ENCODE measurements at places on chromosomes 4 and X.

GRCh38 chr4:1943928-1944327 is 64.8 kb downstream of the NELFA start:
- no peak for DNase-seq

GRCh38 chr4:153465615-153466080 is 512 bp upstream of the TMEM131L start:
- peak; percentile 31 for DNase-seq

DNA sequence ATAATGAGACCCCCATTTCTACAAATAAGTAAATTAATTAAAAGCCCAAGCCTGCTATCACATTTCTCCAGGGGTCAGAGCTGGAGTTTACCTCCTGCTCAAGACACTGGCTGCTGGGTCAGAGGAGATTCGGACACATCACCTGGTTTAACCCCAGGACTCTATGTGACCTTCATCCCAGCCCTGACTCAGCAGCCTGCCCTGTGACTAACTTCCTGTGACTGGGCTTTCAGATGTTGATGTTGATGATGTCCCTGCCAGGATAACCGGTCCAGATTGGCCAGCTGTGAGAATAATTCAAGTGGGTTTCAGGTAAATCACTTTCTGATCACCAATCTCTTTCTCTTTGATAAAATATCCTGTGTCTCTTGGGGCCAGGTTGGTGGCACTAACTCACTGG is 102.4 kb upstream of the MAML3 start:
- DNase-seq, result peak; percentile 39

GRCh38 chrX:9204560-9204959 is 170.6 kb upstream of the FAM9B start:
- DNase-seq, result peak; percentile 56

DNA sequence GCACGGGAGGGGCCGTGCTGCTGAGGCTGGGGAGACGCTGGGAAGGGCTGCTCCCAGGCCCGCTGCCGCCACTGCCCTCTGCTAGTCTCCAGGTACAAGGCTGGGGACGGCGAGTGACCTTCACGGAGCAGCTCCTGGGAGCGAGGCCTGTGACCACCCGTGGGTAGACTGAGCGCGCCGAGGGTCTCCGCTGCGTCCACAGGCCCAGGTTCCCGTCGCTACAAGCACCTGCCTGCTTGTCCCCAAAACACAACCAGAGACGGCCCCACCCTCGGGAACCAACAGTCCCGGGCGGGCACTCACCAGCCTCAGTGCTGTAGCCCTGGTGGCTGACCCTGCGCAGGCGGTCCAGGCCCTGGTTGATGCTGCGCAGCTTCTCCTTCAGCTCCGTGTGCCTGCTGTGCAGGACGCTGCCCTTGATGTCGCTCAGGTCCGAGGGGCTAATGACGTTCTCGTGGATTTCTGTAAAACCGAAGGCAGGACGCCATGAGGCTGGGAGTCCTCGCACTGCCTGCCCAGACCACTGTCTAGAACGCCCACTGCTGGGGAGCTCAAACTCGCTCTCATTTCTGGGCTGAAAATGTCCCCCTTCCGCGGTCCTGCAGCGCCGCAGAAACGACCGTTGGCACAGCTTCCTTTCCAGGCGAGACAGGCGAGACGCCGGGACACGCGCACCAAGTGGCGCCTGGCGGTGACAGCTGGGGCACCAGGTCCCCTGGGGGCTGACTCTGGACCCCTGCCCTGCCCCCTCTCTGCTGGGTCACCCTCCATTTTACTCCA is 14.3 kb downstream of the LRPAP1 start:
- no peak for DNase-seq

DNA sequence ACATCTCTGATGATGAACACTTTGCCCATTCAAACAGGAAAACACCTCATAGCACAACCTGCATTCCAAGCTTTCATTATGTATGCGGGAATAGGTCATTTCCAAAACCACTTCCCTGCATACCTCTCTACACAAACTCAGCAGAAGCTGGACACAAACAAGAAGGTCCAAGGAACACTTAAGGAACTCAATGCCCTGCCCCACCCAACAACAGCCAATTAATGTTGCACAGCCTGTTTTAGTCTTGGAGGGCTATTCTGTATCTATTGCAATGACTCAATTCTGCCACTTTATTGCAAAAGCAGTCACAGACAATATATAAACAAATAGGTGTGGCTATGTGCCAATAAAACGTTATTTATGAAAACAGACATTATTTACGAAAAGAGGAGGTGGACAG is 16.7 kb downstream of the OPHN1 start:
- no peak for DNase-seq

- no peak for DNase-seq
These were observed 63.8 kb downstream of the SRPX start for GRCh38 chrX:38156838-38157237.

DNA sequence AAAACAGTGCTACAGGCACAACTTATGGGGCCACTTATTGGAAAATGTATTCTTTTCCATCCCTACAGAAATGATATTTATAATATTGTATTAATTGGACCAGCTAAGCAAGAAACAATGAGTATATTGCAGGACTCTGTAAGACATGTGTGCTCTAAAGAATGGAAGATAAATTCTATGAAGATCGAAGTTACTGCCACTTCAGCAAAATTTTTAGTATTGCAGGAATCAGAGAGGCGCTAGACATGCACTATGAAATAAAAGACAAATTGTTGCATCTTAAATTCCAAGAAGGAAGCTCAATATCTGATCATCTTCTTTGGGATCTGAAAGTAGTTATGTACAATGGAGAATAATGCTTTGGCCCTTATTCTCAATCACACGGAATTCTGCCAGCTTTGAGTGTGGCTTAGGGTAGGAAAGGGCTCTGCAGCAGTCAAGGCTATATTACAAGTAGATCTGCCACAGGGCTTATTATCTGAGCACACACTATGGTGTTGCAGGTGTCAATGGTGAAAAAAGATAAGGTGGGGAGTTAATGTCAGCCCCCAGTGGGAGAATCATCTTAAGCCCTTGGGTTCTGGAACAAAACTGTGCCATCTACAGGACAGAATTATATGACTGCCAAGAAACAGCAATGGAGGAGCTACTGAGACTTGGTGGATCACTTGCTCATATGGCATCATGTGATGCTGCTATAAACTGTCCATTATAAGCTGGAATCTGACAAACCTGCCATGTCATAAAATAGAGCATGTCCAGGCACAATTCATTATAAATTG is 334.0 kb upstream of the NDST3 start:
- DNase-seq, result peak; percentile 13

Data from amniotic epithelial cell (primary cell).